ENCODE measurements at places on chromosomes 13 and 19.
A peak's percentile ranks its signal among the peaks of the same experiment; 100 is the strongest.

GRCh38 chr13:44031555-44031954 lies 151.9 kb downstream of the LACC1 start:
- no peak for DNase-seq

DNA sequence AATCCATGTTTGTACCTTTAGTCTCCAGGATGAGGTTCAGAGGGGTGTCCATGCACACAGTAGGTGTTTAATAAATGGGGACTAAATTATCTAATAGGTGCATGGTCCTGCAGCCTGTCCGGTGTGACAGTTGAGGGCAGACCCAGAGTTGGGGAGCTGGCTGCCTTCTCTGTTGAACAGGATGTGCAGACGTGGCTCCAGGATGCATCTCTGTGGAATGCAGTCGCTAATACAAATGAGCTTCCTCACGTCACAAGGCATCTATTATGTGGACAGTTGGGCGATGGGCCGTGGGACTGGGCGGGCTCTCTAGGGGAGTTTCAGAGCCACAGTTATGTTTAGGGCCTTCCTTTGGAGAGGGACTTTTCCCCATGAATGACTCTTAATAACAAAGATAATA lies 71.0 kb downstream of the SIPA1L3 start:
- DNase-seq = peak; percentile 69

- no peak for DNase-seq
Observed at GRCh38 chr13:29943273-29943672, 92.9 kb upstream of the UBL3 start.

DNA sequence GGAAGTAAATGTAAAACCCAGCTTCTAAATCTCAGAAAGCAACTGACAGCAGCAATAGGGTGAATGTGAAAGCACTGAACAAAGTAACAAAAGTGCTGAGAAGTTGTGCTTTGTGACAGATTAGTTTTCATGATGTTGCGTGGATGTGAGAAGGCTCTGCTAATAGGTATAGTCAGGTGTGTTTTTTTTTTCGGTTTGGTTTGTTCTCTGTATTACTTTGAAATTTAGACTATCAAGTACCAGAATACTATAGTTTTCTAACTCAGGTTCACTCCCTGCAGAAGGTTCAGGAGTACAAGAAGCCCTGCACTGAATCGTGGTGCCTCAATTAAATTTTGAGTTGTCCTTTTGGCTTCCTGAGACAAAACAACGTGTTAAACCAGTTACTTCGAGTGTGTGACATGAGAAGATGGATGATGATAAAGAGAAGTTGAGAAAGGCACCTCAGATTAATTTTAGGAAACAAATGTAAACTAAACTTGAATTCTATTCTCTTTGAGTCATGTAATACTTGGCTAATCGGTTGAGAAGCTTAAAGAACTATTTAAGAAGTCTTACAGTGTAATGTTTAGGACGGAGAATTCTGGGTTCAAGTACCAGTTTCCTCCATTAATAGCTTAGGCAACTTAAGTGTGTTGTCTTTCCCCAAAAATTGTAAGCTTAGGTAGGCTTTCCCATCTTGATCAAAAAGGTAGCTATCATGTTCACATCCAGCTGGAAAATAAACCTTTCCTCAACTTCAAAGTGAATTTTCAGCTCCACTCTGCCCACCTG lies 10.3 kb downstream of the MIR17HG start:
- no peak for DNase-seq

- no peak for DNase-seq
Observed at GRCh38 chr13:106153876-106154275, 381.6 kb downstream of the EFNB2 start.

DNA sequence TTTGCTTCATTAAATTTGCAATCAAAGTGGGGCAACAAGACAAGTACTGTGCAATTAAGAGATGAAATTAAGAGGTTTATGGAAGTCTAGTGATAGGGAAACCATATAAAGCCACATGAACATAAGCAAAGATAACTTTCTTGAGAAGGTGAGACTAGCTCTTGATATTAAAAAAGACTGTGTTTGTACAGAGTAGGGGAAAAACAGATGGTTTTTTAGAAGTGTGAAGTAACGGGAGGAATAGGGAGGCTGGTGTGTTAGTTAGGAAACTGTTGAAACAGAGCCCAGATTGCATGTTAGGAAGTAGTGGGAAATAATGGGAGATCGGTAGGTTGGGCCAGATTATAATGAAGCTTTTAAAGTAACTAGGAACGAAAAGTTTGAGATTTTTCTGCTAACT lies 149.8 kb upstream of the FREM2 start:
- DNase-seq = no peak

- peak; percentile 70 for DNase-seq
Observed at GRCh38 chr13:110499621-110500281, 61.8 kb downstream of the RAB20 start.

- DNase-seq = no peak
Observed at GRCh38 chr19:42122691-42123607, 9.3 kb downstream of the POU2F2 start.

DNA sequence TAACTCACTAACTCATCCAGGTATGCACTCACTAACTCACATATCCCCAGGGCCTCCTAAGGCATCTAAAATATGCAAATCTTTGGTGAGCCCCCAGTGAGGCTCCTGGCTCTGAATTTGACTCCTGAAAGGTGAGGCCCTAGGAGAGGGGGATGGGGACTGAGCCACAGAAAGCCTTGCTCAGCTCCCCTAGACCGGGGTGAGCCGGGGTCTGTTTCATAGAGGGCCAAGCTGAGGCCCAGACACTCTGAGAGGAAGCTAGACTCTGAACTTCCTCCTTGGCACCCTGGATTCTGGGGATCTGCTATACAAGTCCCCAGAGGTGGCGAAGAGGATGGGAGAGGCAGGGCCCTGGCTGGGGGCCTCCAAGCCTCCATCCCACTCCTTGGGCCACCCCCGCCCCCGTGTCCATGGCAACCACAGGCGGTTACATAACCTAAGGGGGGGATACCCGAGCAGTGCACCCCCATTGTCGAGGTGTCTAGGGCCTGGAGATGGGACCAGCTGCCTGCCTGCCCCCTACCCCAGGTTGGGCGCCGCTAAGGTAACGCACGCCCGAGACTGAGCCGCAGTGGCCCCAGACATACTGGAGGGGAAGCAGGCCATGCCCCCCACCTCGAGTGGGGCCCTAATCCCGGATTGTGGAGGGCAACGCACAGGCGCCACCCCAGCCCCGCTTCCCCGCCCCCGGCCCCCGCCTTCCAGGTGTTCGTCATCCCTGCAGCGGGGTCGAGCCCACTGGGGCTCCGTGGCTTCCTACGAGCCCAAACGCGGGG lies 646 bp downstream of the ABHD8 start:
- DNase-seq = no peak

GRCh38 chr13:77034881-77035280 lies 7.9 kb upstream of the FBXL3 start:
- DNase-seq = peak; percentile 17

- peak; percentile 64 for DNase-seq
Observed at GRCh38 chr19:12163826-12164225, 930 bp downstream of the ZNF136 start.

GRCh38 chr13:48892053-48892687 lies 83.5 kb upstream of the FNDC3A start:
- peak; percentile 46 for DNase-seq

- DNase-seq = no peak
Observed at GRCh38 chr19:15328312-15328711, 4.0 kb downstream of the BRD4 start.

All from hepatic stellate cell (primary cell).